ENCODE measurements at places on chromosomes 5 and 9. TPM values are rescaled to one million over a fixed set of nuclear protein-coding genes. Genes with fewer than 3 reads are reported as not detected.

DNA sequence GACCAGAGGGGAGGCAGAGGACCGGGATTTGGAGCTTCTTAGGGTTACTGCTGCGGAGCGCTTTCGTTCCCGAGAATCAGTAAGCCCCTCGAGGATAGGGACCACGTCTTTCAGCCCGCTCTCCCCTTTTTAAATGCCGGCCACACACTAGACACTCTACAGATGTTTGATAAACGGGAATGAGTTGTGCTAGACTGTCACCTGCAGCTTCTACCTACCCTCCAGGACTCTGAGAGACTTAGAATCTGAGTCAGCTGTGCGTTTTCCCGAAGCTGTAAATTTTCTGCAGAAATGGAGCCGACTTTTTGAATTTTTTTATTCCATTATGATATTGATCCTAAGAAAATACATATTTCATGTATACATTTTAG lies 670 bp downstream of the CCDC171 start:
- H3K4me1 ChIP-seq: no peaks in the 10 kb centered on the region
- no peaks in the 10 kb centered on the region for H3K36me3 ChIP-seq
- H3K27me3 ChIP-seq: no peaks in the 10 kb centered on the region
- H3K27ac ChIP-seq: no peak overlapping the region

The IER5L gene
- 66.9 TPM for total RNA-seq

The EFNA5 gene
- 11.5 TPM for total RNA-seq

DNA sequence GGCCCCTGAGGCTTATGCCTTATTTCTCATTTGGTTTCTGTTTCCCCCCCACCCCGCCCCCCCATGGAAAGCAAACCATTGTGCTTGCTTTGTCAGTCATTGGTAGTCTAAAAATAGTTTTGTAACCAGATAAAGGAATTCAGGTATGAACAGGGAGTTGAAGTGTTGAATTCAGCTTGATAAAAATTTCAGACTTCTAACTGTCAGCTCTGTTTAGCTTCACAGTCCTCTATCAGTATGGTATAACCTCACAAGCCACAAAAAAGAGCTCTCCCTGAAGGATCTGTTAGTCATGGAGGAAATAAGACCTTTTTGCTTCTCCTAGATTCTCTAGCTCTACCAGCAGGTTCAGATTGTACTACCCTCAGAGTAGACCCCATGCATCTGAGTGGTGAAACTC lies 378.1 kb downstream of the TMEM38B start:
- H3K27ac ChIP-seq: no peak overlapping the region
- H3K36me3 ChIP-seq: no peaks in the 10 kb centered on the region
- DNase-seq: no peak
- H3K4me1 ChIP-seq: no peaks in the 10 kb centered on the region
- H3K4me3 ChIP-seq: no peak overlapping the region
- no peaks in the 10 kb centered on the region for H3K27me3 ChIP-seq

The TMEM215 gene
- not detected for total RNA-seq
